ENCODE measurements at places on chromosomes 16 and 17. TPM values are rescaled to one million over a fixed set of nuclear protein-coding genes. Genes with fewer than 3 reads are reported as not detected.

DNA sequence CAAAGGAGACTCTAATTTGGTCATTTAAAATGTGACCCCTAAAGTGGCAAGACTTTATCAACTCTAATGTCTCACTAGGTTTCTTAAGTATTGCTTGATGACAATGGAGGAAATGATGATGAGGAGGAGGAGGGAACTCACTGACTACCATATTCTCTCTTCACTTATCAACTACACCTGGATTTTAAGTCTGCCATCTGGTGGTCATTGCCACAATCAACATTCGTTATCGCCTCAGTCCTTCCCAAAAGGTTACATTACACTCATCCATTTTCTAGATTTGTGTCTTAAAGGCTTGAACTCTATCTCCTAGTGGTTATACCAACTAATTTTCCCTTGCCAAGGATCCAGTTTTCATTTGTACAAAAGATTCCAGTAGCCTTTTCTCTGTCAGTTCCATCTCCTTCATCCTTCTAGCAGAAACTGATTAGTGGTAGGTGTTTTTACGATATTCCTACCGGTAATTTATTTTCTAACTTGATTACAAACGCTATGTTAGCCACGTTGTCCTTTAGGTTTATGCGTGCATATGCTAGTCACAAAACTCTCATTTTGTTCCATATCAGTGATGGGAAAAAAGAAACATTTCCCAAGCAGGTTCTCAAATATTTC lies 114.6 kb upstream of the NOG start:
- peak; percentile 47 for DNase-seq

DNA sequence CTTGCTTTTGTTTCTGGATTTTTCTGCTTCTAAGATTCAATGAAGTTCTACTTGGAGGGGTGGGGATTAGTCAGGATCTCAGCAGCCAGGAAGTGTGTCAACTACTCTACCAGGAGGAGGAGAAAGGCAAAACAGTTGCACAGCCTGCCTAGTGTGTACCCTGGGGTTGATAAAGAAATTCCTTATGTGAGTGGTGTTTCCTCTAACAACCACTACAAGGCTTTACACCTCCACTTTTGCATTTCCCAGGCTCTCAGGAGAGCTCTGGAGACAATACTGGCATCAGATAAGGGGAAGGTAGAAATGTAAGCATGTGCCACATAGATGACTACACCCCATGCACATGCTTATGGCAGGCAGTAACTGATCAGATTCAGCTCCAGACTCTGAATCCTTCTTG lies 174.6 kb downstream of the TOX3 start:
- DNase-seq = no peak

GRCh38 chr17:8062807-8063483 lies 24.1 kb downstream of the ALOX15B start:
- no peak for DNase-seq

GRCh38 chr17:75012346-75013091 lies at the start of gene MRPL58:
Gene MRPL58, plus strand, starts transcription at chr17:75012670. Its CDS starts 17 bp downstream, at chr17:75012687.
- DNase-seq = peak; percentile 78

SLC16A6 gene
- total RNA-seq = 1.2 TPM

- DNase-seq = no peak
Observed at GRCh38 chr17:17345686-17346427, 42.7 kb downstream of the NT5M start.

- DNase-seq = no peak
Observed at GRCh38 chr17:3905017-3905520, 11.2 kb downstream of the P2RX1 start.

CCL8 gene
- not detected for total RNA-seq

DNA sequence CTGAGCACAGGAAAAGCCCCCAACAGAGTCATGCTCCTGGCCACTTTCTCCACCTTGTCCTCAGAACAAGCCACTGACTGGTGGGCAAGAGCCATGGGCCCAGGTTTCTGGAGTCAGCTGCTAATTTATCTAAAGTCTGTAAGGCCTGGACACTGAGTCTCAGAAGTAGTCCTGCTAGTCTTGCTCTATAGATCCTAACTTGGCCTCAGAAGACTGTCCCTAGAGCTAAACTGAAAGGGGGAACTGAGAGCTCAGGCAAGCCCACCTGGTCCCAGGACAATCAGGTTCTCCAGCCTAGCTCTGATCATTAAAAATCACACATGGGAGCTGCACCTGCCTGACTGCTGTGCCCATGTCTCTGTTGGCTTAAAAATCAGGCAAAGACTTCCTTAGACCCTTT lies 485.8 kb downstream of the SLC39A11 start:
- DNase-seq = no peak

- DNase-seq = no peak
Observed at GRCh38 chr17:39360537-39360936, 40.9 kb downstream of the FBXL20 start.

DNA sequence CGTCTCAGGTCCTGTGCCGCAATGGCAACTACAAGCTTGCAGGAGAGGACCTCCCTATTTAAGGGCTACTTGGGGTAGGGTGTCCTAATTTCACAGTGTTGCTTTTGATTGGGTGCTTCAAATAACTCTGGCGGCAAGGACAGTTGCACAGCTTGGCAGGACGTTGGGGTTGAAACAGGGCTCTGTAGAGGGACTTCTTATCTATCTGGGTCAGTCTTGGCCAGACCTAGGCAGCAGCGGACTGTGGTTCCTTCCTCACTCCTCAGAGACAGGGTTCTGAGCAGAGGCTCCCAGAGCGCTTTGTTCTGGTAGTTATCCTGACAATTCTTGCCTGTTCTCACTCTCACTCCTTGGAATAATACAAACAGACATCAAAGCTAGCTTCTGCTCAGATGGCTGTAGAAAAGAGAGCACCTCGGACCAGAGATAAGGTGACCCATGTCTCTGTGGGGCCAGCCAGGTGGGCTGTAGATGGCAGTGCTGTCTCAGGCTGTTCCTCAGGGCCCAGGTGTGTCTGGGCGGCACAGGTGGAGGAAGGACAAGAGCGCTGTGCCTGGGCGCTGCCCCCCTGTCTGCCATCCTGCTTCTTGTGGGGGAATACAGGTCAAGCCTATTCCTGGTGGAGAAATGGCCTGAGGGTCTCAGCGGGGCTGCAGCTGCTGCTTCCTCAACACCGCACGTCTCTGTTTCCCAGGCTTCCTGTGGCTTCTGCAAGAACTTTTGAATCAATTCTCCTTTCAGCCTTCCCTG lies 61.0 kb downstream of the PLD6 start:
- no peak for DNase-seq

- DNase-seq = no peak
Observed at GRCh38 chr16:19486051-19486450, 35.8 kb downstream of the GDE1 start.

DNA sequence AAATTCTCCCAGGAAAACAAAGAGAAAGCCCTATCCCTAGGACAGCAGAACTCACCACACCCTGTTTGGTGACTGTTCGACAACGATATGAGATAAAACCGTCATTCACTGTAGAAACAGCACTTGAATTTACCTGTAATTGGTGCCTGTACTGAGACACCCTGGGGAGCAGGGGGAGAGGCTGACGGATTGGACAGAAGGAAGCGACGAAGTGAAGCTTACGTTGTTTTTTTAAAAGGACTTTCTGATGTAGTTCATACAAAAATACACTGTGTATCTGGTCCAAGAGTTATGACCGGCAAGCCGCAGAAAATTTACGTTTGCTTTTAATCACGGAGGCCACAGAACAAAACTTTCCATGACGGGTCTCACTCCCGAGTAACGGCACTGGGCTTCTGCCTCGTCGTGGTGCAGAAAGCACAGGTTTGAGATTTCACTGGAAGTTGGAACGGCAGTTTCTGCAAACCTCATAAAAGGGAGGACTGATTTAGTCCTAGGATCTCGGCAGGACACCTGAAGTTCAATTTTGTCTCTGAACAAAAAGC lies 9.7 kb downstream of the NXN start:
- no peak for DNase-seq

GRCh38 chr16:83258366-83258928 lies 549.3 kb upstream of the HSBP1 start:
- no peak for DNase-seq

KRT25 gene
- not detected for total RNA-seq

DNA sequence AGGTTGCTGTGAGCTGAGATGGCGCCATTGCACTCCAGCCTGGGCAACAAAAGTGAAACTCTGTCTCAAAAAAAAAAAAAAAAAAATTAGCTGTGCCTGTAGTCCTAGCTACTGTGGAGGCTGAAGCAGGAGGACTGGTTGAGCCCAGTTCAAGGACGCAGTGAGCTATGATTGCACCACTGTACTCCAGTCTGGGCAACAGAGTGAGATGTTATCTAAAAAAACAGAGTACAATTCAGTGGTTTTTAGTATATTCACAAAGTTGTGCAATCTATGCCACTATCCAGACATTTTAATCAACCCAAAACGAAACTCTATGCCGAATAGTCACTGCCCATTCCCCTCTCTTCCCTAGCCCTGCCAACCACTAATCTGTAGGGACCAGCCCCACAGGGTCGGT lies 25.1 kb downstream of the C16orf54 start:
- DNase-seq = no peak

KANSL1 gene
- total RNA-seq = 13.9 TPM

DNA sequence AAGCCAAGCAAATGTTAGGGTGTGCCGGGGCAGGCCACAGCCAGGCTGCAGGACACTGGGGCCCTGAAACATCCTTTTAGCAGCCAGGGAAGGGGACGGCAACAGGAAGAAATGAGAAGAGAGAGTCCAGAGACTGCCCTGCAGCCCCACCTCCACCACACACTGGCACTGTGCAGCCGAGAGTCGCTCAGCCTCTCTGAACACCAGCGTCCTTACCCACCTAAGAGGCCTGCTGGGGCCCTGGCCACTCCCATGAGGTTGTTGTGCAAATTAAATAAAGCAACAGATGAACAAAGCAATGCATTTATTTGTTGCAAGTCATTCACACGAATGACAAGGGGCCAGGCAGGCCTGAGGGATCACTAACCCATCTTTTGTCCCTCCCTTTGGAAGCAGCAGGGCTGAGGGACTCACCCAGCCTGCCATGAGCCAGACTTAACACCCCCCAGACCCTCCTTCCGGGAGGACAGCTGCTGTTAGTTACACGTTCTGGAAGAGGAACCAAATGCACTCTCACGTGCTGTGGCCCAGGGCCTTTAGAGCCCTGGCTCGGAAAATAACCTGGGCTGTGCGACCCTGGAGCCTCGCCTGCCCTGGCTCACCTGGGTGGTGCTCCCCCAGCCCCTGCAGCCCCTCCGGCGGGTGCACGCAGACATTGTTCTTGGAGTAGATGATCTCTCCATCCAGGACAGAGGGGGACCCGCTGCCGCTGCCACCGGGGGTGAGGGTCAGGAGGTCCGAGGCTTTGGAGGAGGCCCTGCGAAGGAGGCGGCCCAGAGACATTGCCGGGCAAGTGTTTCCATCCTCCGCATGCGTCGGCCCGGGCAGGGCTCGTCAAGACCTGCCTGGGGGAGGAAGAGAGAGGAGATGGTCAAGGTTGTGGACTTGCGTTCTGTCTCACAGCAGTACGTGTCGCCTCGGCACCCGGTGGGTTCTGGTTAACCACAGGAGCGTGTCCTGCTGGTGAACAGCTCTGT lies 22.6 kb downstream of the TBC1D16 start:
- DNase-seq = no peak

DNA sequence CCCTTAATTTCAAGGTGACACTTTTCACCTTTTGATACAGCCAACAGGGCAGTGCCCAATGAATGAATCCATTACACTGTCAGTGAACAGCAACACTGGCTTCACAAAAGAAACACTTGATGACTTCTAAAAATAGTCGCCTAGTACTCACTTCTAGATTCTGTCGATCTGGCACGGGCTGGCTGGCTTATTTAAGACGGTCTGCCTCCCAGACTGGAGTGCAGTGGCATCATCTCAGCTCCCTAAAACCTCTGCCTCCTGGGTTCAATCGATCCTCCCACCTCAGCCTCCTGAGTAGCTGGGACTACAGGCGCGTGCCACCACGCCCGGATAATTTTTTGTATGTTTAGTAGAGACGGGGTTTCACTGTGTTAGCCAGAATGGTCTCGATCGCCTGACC lies 1.9 kb downstream of the NDUFAB1 start:
- no peak for DNase-seq

C16orf74 gene
- total RNA-seq = 5.8 TPM

UTP18 gene
- 87.5 TPM for total RNA-seq

MT4 gene
- total RNA-seq = not detected

DNA sequence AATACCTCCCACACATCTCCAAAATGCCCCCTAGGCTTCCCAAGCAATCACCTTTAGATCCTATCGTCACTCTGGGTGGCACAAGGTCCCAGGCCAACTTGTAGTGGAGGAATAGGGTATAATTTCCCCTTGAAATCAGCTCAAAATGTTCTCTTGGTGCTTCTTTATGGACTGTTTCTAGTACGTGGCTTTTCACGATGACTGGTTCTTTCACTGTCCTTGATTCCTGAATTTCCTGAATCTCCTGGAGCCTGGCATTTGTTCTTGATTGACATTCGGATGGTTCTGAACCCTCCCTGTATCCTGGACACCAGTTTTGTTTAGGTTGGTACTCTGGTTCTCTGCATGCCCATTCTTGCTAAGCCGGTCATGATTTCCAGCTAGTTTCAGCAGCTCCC lies 6.9 kb upstream of the VPS53 start:
- DNase-seq = no peak

DNA sequence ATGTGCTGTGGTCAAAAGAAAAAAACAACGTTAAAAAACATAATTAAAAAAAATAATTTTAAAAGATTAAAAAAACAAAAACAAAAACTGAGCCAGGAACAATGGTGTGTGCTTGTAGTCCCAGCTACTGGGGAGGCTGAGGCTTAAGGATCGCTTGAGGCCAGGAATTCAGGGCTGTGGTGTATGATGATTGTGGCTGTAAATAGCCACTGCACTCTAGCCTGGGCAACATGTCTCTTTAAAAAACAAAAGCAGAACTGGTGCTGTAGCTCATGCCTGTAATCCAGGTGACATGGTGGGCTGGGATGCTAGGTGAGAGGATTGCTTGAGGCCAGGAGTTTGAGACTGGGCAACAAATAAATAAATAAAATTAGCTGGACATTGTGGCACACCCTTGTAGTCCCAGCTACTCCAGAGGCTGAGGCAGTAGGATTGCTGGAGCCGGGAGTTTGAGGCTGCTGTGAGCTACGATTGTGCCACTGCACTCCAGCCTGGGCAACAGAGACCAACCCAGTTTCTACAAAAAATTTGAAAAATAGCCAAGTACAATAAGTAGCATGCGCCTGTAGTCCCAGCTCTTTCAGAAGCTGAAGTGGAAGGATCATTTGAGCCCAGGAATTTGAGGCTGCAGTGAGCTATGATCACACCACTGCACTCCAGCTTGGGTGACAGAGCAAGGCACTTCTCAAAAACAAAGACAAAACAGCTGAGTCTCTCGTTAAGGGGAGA lies 43.6 kb downstream of the NFATC3 start:
- DNase-seq = no peak

TVP23A gene
- total RNA-seq = not detected

Measured in H4 (cell line).